ENCODE measurements at places on chromosomes 4 and X. TPM values are rescaled to one million over a fixed set of nuclear protein-coding genes. Genes with fewer than 3 reads are reported as not detected.

DNA sequence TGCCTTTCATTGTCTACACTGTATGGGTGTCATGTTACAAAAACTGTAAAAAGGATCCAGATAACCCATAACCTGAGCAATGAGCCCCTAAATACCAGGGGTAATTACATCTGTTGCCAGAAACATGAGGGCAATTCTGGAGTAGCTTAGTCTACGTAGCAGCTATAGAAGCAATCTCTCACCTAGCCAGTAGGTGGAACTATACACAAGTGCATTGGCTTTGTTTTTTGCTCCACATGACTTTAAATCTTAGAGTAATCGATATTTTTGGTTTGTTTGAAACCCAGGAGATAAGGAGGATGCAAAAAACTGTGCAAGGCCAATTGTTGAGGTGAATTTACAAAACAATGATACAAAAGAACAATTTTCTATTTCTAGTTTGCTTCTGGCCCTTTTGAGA is 57.5 kb downstream of the GPR82 start:
- DNase-seq, result peak; percentile 62

DNA sequence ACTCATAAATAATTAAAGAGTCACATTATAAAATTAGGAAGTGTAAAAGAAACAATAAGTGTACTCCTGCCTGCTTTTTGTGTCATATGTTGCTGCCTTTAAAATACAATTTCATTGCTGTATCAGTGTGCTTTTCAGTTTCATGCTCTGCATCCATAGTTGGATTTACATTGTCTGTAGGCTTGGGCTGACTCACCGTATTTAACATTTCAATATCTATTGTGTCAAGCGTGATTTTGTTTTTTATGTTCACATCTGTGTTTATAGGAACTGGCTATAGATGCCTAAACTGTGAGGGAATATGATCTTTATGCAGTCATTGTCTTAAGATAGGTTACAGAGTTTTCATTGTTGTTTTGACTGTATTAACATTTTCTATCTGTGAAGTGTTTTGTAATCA is 18.1 kb downstream of the CCSER1 start:
- DNase-seq, result peak; percentile 8

- peak; percentile 66 for DNase-seq
These were observed 70.0 kb downstream of the MGST2 start for GRCh38 chr4:139735381-139736273.

DNA sequence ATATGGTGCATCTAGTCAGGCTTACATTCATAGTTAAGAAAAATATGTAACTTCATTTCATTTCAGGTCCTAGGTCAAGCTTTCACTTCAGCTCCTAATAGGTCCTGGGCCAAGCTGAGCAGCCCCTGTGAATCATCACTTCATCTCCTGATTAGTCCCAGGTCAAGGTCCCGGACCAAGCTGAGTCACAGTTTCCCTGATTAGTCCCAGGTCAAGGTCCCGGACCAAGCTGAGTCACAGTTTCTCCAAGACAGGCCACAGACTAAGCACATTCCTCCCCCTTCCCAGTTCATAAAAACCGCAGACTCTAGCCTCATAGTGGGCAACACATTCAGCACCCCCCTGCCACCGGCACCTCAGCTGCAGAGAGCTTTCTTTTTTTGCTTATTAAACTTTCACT is 1331.8 kb downstream of the PCDH19 start:
- DNase-seq, result no peak

DNA sequence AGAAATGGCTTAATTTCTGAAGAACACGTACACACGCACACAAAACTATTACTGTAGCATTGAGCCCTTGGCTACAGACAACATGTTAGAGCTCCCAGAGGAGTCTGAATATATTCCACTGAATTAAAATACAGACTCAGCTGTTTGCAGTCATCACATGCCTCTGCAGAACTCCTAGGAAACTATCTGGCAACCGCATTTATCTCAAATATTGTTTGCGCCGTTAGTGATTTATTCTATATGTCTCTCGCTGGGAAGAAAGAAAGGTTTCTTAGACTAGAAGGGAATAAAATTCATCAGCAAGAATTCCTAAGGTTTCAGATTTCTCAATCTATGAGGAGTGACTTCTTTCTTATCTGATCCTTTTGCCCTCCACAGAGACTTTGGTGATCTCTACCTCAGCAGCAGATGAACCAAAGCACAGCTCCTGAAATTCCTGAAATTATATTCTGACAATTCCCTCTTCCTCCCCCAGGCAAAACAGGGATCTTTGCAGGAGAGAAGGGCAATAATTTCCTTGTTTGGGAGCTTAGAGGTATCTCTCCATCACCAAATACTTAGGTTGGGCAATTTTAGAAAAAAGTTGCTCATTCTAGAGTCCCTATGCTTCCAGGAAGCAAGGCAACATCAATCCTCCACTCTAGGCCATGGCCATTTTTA is 199.2 kb downstream of the APBB2 start:
- DNase-seq, result no peak

DNA sequence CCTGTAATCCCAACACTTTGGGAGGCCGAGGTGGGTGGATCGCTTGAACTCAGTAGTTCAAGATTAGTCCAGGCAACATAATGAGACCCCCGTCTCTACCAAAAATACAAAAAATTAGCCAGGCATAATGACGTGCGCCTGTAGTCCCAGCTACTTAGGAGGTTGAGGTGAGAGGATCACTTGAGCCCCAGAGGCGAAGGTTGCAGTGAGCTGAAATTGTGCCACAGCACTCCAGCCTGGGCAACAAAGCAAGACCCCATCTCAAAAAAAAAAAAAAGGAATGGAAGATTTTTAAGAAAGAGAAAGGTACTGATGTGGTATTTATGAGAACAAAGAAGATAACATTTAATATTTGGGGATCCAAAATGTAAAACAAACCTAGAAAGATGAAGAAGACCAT is 27.0 kb upstream of the NMU start:
- DNase-seq, result no peak

- no peak for DNase-seq
These were observed 12.5 kb downstream of the SPARCL1 start for GRCh38 chr4:87516683-87517082.

- no peak for DNase-seq
These were observed 2361.9 kb downstream of the ARAP2 start for GRCh38 chr4:33882246-33882990.

DNA sequence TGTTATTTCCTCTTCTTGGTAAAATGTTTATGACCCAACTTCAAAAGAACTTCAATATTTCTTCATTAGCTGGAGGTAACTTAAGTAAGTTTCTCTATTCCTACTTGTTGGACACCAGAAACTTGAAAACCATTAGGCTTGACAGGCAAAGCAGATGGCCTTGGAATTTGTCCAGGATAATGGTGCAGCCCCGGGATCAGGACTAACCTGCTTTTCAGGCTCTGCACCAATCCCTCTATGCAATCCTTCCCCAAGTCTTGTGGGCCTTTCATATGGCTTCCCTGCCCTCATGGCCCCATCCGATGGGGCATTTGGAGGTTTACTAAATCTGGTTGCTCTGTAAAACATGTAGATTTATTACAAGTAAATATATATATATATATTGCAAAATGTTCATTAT is 68.5 kb downstream of the SPINK2 start:
- DNase-seq, result no peak

DNA sequence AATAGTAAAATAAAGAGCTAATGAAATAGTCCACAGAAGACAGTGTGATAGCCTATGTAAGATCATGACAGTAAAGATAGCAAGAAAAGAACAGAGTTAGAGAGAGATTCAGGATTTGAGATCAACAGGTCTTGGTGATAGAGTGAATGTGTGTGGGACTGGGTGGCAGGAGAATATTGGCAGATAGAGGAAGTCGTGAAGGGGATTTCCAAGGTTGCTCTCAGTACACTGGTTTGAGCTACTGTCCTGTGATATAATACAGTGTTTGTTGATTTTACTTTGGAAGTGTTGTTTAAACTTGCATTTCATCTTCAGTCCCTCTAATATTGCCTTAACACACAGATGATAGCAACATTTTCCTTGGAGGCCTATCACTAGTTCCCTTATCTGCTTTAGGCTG is 44.1 kb downstream of the DTHD1 start:
- DNase-seq, result no peak

DNA sequence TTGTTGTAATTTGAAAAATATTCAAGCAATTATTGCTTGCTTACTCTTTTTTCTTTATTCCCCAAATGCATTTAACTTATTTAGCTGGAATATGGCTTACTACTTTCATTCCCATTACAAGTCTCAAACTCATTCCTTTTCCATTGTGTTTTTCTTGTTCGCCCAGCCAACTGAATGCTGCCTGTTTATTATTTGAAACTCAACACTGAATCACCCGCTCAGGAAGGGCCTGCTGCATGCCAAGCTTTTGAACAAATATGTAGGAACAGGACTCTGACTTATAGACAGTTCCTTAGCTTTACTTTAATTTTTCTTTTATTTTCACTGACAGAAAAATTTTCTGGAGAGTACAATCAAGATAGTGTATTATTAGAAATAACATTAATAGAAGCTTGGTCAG is 12.9 kb downstream of the PCDH18 start:
- DNase-seq, result no peak

GRCh38 chrX:30779453-30780030 is 109.5 kb downstream of the TAB3 start:
- DNase-seq, result no peak

DNA sequence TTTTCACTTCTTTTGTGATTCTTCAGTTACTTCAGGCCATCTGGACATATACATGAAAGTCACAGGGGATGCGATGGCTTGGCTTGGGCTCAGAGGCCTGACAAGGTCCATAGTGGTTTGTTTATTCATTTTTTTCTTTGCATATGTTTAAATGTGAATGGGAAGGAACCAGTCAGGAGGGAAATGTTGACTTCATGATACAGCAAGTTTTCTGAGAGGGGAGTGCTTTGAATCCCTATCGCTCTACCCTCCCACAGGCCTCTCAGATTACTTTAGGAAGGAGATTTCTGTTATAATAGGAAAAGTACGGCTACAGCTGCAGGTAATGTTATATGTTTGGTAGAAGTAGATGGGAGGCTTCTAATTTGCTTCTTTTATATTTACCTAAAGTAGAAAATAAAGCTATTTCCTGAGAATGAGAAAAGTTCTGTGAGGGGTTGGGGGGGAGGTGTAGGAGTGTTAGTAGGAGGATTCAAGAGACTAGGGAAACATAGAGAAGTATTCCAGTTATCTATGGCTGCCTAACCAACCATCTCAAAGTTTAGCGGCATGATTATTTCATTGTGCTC is 322.9 kb downstream of the RAPGEF2 start:
- no peak for DNase-seq

DNA sequence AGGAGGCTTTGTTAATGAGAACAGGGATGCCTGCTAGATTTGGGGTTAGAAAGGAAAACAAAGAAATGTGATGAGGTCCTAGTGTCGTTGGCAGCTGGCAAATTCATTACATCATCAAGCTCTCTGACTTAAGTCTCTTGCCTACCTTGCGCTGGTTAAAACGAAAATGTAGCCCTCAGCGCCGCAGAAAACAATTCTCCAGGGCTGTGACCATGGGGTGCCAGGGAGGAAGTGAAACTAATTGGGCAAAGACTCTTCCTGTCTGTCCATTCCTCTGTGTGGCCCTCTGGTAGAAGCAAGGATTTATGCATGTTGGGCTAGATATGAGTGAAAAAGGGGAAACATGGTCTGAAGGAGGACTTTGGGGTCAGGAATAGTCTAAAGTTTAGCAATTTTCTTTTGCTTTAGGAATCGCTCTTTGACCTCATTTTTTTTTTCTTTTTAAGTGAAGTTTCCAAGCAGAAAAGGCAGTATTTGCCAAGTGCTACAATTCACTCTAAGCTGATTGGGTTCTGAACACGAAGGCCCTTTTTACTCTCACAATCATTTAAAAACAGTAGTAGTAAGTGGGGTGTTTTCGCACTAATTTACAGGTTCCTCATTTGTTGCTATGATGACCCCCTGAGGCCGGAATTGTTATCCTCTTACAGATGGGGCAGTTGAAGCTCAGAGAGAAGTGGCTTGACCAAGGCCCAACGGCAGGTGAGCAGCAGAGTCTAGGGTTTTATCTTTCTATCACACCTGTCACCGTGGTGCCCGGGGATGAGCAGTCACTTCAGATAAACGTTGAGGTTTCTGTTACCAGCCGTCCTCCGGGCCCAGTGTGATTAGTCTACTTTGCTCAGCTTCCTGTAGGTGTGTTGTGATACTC is 27.3 kb upstream of the CHRNA9 start:
- DNase-seq, result peak; percentile 37

DNA sequence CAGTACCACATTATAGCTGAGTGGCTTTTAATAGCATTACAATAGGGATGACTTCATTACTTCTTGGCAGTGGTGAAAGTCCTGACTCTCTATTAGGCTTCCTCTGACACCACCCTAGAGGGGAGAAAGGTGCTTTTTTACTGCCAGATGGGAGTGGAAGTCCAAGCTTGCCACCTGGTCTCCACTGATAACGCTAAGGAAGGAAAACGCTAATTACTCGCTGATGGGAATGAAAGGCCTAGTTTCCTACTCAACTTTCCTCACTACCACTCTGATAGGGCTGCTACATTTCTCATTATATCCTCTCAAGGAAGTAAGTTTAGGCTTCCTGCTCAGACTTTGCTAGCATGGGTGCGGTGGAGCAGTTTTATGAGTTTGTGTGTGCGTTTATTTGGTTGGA is 62.3 kb upstream of the PAGE3 start:
- DNase-seq, result no peak

DNA sequence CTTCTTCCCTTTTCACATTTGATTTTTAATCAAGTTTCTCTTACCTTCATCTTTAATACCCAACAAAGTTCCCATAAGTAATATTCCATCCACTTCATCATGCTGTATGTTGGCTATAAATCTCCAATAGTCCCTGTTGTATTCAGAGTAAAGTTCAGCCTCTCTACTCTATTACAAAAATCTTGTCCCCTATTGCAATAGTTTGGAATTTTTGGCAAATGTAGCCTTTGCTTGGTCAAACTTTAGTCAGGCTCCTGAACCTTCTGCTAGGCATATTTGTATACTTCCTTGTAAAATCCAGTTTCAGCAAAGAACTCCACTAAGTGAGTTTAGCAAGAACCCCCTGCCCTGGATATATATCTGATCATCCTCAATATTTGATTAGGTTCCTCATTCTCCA is 54.0 kb upstream of the PACRGL start:
- no peak for DNase-seq

PHOX2B gene
- total RNA-seq, result not detected

BEX5 gene
- 22.4 TPM for total RNA-seq

PLCXD1 gene
- total RNA-seq, result 95.9 TPM

CBR4 gene
- total RNA-seq, result 36.9 TPM

ABLIM2 gene
- 4.3 TPM for total RNA-seq

ABCB7 gene
- total RNA-seq, result 64.2 TPM

NOA1 gene
- 39.5 TPM for total RNA-seq

TEX11 gene
- 0.85 TPM for total RNA-seq

GPR119 gene
- total RNA-seq, result not detected

CSAG3 gene
- total RNA-seq, result not detected

GABRA4 gene
- 0.50 TPM for total RNA-seq

KLHL4 gene
- 6.2 TPM for total RNA-seq

CDS1 gene
- 20.3 TPM for total RNA-seq

AVPR2 gene
- not detected for total RNA-seq
